EH (cell line): ENCODE measurements at places on chromosomes 1 and 21.

GRCh38 chr1:40266786-40267535, 8.9 kb downstream of the ZMPSTE24 start:
- no peak for DNase-seq

DNA sequence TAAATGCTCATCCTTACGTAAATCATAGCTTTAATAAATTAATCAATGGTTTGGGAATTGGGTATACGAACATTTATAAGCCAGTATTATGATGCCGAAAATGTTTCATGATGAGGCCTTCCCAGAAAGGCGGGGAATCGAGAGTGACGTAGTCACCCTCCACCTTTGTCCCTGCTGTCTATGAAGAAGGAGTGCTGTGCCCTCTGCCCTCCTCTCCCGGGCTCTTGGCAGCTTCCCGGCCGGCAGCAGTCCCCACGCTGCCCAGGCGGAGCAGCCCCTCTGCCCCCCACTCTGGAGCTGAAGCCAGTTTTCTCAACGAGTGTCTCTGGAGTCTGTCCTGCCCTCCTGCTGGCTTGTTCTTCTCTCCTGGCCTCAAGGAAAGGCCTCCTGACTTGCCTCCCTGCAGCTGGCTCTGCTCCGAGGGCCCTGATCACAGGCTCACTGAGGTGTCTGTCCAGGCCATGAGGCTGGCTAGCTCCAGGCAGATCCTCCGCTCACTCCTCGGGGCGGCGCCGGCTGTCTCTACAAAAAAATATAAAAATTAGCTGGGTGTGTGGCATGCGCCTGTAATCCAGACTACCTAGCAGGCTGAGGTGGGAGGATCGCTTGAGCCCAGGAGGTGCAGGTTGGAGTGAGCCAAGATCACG, 150.7 kb upstream of the COL6A1 start:
- no peak for DNase-seq

GRCh38 chr1:6163191-6163972, 16.7 kb downstream of the CHD5 start:
- DNase-seq, result no peak

GRCh38 chr1:22292011-22292788, 149.3 kb upstream of the WNT4 start:
- no peak for DNase-seq

- DNase-seq, result no peak
These were observed 74.9 kb downstream of the PCBP3 start for GRCh38 chr21:45718413-45718812.

GRCh38 chr1:247467129-247467528, 9.2 kb upstream of the OR2B11 start:
- no peak for DNase-seq

DNA sequence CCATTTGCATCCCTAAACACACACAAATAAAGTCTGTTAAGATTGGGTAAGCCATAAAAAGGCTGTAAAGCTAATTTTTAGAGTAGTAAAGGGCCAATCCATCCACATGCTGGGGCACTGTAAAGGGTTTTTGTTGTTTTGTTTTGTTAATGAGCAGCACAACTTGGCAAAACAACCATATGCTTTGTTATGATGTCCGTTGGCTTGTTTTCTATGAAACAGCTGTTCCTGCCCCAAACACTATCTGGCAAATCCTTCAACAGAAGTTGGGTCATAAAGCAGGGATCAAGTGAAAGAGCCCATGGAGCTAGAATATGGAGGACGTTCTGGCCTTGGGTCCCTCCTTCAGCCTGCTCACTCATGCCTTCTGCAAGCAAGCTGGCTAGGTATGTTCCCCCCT, 183.6 kb downstream of the APP start:
- DNase-seq, result no peak

GRCh38 chr1:118744420-118744819, 243.7 kb downstream of the TBX15 start:
- DNase-seq, result no peak

DNA sequence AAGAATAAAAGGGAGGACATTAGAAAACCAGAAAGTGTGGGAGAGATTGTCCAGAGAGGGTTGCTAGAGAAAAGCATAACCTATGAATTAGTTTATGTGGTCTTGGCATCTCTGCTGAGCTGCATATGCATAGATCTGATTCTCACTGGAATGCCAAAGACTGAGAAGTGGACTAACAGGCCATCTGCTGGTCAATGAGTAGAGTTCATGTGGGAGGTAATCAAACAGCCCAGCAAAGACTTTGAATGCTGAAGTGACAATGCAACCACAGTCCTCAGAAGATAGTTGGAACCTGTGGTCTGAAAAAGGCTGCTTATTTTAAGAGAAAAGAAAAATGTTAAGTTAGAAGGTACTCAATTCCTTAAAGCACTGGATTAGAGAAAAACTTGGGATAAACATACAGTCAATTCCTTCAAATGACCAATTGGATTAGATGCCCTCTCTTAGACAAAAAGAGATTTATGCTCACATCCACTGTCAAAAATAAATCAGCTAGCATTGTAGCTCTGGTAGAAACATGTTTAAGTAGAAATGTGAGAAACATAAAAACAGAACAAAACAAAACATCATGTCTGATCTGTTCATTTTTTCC, 382.8 kb downstream of the AMY1C start:
- no peak for DNase-seq

GRCh38 chr1:22071511-22071910, 19.0 kb downstream of the CDC42 start:
- DNase-seq, result no peak

- DNase-seq, result no peak
These were observed 5.6 kb downstream of the RNF2 start for GRCh38 chr1:185050823-185051451.

DNA sequence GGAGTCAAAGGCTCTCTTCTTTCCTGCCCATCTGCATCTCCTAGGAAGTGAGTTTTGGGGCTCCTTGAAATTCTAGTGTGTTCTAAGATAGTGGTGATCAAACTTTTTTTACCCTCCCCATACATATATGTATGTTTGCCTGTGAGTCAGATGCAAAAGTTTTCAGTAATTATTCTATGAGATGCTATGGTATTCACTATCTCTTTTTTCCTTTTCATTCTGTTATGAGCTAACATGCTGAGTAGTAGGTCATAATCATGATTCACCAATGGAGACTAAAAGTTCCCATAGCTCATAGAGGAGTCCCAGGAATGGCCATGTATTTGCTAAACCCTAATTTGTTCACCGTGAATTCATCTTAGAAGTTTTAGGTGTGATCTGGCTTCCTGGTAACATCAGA, 135.6 kb downstream of the GPR52 start:
- DNase-seq, result no peak

GRCh38 chr1:38392861-38393260, 346.3 kb upstream of the POU3F1 start:
- DNase-seq, result no peak

GRCh38 chr1:11132563-11133293, 33.1 kb upstream of the EXOSC10 start:
- no peak for DNase-seq

DNA sequence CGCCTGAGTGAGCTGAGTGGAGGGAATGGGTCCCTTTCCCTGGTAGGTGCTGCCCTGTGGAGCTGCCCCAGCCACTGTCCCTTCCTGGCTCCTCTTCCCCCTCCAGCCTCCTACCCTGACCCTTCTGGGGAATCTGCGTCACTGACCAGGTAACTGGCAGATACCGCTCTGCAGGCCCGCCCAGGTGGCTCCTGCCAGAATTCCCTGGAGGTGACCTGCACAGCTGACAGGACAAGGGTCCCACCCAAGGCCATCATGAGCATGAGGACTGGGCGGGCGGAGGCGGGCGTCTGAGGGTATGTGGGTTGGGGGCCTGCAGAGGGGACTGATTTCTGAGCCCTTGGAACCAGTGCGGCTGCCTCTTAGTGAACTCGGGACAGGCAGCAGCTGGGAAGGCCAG, 32.5 kb downstream of the DHRS3 start:
- no peak for DNase-seq

DNA sequence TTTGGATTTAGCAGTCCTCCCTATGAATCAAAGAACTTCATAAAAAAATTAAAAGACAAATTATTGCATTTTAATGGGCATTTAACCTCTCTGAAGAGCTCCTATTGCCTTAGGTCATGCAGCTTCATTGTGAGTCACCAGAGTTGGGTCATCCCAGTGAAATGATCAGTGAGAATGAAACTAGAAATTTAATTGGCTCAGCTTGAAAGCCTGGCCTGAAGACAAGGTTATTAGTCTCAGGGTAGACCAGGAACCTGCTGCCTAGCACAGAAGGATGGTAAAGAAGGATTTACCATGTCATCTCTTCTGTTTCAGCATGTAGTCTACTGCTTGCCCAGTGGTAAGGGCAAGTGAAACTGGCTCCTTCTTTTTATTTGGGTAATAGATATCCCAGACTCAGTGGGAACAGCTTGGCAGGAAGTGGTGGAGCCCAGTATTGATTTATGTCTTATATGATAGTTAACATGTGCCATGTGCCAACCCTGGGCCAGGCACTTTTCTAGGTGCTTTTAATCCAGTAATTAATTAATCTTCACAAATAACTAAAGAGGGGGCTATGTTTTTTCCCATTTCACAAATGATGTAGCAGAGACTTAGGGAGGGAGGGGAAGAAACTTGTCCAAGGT, 23.6 kb downstream of the LAMC2 start:
- DNase-seq, result peak; percentile 93

- DNase-seq, result no peak
These were observed 135.7 kb downstream of the CNIH3 start for GRCh38 chr1:224751624-224752311.

DNA sequence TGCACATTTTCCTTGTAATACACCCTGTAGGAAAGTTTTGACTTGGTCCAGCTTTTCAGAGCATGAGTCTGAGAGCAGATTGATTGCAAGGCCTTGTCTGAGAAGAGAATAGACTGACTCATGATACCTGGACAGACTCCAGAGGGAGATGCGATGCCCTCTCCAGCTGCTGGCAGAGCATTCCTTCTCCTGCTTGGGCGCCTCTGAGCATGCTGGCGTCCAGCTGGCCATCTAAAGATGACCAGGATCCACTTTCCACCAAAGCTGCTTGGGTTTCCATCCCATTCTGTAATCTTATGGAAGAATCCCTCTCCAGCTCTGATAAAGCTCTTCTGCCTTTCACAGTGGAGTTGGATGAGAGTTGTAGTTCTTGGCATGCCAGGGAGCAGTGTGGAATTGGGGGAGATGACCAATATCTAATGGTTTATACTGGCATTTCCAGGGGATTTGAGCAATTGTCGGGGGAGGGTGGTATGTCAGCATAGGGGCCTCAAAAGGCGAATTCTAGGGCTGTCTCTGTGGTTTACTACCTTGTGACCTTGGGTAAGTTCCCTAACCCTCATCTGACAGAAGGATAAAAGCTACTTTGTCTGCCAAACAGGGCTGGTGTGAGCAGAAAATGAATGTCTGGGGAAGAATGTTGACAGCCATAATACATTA, 19.5 kb downstream of the SZRD1 start:
- peak; percentile 81 for DNase-seq

DNA sequence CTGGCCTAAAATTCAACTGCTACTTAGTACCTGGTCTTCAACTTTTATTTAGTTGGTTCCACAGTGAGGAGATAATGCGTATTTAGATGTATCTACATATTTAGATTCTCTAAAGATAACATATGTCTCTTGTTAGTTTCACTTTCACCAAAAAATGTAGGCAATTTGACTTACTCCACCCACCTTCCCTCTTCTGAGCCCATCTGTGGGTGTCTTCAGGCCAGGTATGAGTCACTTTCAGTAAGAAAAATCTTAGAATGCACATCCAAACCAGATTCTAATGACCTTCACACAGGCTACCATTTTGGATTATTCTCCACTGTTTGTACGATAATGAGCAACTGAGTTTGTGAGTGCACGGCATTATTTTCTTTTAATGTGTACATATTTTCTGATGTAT, 501.7 kb downstream of the NEGR1 start:
- DNase-seq, result peak; percentile 9

GRCh38 chr1:172970186-172970585, 80.6 kb downstream of the TNFSF18 start:
- DNase-seq, result peak; percentile 74

DNA sequence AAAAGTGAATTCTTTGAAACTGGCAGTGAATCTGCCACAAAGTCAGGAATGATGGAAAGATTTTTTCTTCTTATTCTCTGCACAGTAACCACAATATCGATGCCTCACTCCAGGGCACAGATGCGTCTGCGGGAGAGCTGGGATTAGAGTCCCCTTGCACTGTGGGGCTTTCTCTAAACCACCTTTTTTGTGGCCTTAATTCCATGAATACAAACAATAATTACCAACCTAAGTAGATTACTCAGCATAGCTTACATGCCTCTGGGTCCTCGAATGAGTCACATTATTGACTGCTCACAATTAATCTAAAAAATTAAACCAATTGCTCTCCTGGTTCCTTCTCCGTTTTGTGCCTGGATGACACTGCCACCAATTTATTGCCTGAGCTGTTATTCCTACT, 125.8 kb downstream of the KAZN start:
- no peak for DNase-seq

GRCh38 chr1:153728305-153729066, 636 bp downstream of the INTS3 start:
- DNase-seq, result peak; percentile 65

DNA sequence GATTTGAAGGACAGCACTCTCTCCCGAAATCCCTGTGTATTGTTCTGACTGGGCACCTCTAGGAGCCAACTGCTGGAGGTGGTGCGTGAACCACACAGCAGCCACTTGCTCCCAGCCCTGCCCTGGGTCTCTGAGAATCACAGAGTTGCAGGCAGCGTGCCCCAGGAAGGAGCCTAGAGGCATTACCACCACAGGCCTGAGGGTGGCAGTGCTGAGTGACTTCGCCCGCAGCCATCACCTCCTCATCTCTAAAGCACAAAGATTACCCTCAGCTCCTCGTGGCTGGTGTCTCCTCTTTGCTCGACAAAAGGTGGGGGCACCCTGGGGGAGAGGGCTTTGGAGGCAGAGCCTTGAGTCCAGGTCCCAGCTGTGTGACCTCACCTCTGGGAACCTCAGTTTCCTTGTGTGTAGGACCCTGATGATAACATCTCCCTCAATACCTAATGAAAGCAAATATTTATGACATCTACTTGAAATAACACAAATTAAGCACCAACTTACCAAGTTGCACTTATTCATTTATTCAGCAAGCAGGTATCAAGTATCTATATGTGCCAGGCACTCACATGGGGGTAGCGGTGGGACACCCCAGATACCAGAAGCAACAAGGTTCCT, 86.3 kb downstream of the VWA5B1 start:
- DNase-seq, result peak; percentile 52

DNA sequence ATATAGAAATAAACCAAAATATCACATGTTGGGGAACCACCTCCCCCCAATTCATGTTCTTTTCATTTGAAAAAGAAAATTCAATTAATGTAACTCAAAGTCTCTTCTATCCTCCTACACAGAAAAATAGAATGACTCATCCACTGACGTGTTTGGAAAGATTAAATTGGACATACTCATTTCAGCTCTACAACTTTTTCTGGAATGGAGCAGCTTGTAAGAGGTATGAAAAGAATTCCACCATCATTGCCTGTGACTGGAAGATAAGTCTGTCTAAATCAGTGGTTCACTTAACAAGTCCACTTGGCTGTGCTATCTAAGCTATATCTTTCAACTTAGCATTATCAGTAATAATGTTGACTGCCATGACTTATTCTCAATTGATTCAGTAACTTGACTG, 702.3 kb downstream of the BRINP3 start:
- DNase-seq, result no peak
